ENCODE measurements at places on chromosomes 12 and 14.

DNA sequence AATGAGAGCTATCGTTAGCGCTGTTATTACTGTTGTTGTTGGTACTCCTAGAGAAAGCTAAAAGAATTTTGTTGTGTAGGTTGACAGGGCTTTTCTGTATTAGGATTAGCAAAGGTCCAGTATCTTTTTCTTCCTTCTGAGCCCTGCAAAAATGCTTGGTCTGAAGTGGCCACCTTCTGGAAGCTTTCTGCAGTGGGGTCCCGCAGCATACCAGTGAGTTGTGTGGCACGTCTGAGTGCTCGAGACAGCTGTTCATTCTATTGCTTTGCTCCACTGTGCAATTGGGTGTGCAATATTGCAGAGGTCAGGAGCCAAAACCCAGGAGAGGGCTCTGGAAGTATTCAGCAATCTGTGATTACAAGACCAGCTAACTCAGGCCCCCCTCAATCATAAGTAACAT, 57.1 kb downstream of the CCDC60 start:
- no peak for DNase-seq

DNA sequence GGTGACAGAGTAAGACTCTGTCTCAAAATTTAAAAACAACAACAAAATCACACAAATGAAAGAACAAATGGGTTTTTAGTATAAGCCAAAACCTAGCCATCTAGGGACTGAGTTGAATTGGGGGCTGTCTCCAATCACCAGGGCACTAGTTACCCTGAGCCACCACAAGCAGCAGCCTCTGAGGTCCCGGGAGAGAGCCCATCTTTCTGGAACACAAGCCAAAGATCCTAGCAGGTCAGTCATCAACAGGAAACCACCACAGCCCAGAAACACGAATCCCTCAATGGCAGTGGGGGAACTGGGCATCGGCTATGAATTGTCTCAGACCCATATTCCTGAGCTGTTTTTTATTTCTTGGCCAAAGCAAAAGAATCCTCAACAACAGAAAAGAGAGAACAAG, 75.3 kb downstream of the KDM2B start:
- DNase-seq = no peak

DNA sequence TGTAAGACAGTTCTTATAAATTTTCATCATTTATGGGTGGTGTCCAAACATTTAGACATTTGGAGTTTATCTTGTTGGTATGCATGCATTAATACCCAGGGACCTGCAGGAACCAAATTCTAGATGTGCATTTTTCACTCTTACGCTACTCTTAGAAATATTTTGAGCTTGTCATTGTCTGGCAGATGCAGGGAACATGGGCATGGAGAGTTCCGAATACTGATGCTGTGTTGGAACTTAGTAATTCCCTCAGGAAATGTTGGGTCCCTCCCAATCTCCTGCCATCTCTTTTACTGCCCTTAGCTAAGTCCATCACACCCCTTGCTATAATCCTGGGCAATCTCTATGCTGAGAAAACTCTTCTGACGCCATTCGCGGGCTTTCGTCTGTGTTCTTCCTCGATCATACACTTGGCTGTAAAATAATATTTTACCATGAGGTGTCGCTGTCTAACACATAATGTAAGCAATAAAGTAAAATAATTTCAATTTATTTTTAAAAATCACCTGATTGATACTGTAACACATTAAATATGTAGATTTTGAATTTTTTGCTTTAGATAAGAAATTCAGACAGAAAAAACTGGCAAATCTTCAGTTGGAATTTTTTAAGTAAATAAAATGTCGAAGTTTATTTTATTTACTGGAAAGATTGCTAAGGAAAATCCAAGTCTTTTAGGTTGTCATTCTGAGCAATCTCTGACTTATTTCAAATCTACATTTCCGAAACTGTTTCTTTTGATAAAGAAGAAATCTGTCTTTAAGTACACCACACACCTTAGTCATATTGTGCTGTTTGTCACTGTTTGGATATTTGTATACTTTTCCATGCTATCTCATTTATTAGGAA, 304.1 kb upstream of the SSTR1 start:
- peak; percentile 37 for DNase-seq

- no peak for DNase-seq
Measured at GRCh38 chr14:50670196-50670865, 2.2 kb upstream of the SAV1 start.

DNA sequence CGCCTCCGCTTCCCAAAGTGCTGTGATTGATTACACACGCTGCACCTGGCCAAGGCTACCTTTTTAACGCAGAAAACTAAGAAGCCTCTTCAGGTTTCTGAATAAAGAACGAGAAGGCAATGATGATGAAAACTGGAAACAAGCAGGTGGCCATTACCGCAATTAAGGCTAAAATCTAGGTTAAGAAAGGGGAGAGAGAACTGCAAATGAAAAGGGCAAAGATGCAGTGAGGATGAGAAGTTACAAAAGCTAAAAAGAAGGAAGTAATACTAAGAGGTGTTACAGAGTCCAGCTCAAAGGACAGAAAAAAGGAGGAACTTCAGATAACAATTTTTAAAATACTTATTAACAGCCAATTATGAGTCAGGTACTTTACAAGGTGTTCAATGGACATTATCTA, 79.7 kb downstream of the DUSP16 start:
- peak; percentile 16 for DNase-seq

DNA sequence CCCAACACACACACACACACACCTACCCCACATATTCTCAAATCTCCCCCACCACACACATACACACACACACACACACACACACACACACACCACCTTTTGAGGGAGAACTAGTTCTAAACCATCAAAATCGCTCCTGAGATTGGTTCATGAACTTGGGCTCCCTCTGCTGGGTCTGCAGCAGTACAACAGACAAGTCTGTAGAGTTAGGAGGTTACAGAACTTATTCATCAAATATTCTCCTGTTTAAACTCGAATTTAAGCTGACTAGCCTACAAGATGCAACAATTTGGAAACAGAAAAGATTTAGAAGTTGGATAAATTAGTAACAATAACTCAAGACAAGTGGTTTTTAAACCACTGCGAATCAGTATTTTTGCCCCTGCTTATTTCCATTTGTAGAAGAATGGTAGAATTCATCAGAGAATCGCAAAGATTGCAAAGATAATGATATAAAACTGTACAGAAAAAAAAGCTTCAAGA, 136.4 kb upstream of the USP15 start:
- peak; percentile 83 for DNase-seq

DNA sequence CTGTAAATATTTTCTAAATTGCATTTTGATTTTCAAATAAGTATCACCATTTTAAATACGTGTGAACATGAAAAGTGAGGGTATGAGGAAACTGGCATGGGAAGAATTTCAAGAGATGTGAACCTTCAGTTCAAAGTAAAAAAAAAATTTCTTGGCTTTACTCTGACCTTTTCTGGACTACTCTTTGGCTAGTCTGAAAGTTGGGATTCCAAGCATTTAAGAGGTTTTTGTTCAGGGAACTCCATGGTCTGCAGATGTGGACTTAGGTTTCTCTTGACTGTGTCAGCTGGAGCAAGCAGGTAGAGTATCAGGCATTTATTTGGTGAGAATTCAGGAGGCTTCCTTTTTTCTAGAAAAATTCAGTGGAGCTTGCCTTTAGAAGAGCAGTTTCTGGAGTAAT, 311.6 kb downstream of the LRIG3 start:
- no peak for DNase-seq

DNA sequence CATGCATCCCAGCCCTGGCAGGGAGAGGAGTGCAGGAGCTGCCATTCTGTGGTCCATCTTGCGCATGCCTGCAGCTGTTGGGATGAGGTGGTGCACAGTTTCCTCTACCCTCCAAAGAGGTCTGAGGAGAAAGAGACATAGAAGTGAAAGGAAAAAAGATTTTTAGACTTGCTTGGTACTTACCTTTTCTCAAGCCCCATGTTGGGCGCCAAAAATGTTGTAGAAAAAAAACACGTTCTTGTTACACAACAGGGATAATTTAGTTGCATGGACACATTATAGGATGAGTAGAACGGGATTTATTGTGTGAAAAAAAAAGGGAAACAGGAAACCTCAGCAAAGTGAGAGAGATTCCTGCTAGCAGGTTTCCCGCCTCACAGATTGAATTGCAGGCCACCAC, 244.4 kb upstream of the GARIN2 start:
- DNase-seq = no peak

DNA sequence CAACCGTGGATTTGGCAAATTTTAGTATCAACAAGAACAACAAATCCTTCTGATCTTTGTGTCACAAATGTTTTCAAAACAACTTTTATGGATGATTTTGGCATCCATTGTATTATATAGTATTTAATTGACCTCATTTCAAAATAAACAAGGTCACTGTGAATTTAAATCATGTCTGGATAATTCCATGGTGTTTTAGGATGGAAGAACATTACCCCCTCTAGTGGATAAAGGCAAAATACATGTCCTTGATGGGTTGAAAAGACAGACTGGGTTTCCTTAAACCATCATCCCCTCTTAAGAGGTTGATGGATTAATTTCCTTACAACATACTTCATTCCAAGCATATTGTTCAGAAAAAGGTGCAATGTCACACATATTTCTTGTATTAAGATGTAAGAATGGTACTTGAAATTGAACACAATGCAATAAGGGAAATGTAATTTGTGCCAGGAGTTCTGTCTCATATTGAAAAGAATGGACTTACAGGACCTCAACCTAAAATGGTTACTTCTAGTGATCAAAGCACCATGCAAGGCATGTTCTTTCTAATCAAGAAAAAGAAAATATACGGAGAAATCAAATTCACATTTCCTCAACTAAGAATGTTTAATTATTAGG, 352.0 kb downstream of the BCAT1 start:
- DNase-seq = peak; percentile 63

DNA sequence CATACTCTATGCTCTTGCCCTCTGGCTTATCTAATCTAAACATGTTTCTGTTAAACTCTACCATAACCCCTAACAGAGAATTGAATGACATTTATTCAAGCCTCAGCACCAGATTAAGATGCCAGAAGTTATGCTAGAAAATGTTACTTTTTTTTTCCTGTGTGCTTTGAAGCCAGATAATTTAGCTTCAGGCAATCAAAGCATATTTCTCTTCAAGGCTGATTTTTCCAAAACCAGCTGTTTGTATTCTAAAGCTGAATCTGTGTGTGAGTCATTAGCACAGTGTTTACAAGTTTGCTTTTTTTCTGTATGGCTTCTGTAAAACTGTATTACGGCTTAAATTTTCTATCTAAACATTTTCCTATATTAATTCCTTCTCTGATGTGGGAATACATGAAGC, 326.1 kb downstream of the FSCB start:
- DNase-seq = no peak

DNA sequence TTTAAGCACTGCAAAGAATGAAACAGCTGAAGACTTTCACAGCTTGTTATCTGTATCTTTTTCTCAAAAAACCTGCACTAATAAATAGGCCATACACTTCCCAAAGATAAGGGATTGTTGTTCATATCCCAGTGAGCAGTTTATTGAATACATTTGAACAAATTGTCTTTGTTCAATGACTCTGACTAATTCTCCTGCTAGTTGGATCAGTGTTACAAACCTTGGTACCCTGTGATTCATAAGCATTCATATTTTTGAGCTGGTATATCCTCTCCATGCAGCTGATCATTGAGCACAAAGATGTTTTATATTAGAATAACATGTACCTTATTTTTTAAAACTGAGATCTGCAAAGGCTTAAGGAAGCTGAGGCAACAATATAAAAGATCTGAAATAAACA, 58.9 kb upstream of the FSCB start:
- DNase-seq = no peak

GRCh38 chr14:97366400-97366799, 569.2 kb downstream of the VRK1 start:
- DNase-seq = no peak

DNA sequence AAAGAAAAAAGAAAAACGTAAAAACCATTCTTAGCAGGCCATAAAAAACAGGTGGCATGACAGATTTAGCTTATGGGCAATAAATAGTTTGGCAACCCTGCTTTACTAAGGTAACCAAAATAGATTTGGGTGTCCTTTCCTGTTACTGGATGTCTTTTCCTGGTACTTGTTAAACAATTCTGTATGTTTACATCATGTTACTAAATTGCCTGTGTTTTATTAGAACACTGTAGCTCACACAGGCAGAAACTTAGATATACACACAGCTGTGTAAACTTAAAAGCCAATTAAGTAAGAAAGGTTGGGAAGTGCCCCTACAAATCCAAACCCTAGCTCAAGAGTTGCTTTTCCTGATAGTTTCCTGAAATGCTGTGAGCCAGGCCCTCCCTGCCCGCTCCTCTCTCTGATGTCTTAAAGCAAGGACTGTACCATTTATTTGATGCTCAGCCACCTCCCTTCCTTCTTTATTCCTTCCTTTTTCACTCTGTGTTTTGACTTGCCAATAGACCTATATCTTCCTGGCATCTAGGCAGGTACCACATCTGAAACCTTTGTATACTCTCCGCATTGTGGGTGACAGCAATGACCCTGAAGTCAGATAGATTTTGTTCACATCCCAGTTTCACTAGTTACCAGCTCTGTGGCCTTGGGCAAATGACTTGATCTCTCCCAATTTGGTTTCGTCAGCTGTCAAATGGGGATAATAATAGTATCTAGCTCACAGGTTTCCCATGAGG, 3.7 kb upstream of the CAMKK2 start:
- no peak for DNase-seq

DNA sequence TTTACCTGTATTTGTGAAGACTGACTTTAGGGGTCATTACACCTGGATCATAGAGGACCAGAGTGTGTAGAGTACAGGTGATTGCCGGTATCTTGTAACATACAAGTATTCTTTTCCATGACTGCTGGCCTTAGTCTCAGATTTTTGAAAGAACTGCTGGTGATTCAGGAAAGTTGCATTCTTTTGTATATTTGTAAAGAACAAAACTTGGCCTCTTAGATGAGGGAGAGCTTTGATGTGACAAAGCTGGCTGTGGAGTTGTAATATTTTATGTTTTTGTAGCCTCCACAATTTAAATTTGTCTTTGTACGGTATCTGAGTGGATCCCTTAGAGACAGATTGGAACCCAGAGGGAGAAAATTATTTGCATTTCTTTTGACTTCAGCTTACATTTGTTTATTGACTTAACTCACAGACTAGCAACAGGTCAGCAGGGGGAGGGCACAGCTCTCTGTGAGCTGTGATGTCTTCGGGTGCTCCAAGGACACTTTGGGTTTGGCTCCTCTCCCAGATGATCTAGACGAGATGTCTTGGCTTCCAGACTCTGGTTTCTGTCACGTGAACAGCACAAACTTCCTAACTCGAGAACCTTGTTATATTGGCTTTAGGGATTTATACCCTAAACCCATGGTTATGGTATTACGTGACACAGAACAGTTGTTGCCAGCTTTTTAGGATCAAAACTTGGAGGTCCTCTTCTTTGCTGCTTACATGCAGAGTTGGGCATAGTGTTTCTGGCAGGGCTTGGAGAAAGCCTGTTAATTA, 65.9 kb downstream of the DAAM1 start:
- DNase-seq = no peak

- no peak for DNase-seq
Measured at GRCh38 chr14:55441286-55441685, 870 bp upstream of the TBPL2 start.

- DNase-seq = no peak
Measured at GRCh38 chr12:19719672-19720071, 280.4 kb downstream of the AEBP2 start.

DNA sequence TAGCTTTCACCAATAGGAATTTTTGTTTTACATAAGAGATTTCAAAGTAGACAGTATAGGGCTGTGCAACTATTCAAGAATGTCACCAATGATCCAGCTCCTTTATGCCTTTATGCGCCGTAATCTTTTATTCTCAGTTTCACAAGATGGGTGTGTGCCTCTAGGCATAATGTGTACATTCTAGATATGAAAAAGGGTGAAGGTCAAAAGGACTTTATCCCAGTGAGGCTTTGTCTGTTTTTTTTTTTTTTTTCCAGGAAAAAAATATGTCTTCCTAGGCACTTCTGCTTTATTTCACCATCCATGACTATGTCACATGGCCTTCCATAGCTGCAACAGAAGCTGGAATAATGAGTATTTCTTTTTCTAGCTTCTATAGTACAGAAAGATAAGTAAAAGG, 142.3 kb upstream of the IGF1 start:
- no peak for DNase-seq

All from Kasumi-1 (cell line).